Type B pancreatic cell (in vitro differentiated cells): ENCODE measurements at places on chromosomes 4 and X. TPM values are rescaled to one million over a fixed set of nuclear protein-coding genes. Genes with fewer than 3 reads are reported as not detected.

DNA sequence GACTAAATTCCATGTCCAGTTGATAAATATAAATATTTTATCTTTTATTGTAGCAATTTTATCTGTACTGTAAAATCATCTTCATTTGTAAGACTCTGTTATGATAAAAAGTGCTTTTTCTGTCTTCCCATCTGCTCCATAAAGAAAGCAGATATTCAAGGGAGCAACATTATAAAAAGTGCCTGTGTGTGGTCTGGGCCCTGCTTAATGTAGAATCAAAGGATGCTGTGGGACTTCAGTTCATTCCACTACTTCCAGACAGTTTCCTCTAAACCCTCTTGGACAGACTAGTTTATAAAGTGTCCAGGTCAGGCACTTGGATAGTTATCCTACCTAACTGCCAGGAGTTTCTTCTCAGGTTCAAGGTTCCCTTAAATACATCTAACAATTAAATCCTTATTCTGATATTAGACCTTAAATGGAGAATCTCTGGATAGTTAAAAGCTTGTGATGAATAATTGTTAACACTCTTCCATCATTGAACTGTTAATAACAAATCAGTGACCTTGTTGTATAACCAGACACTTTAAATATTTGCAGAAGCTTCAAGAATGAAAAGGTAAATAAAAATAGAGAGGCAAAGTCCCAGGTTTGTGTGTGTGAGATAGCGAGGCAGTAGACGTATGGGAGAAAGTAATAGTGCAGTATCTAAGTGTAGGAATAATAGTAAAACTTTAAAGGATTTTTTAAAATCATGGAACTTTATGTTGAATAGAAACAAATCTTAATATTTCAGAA is 237.5 kb upstream of the CTSO start:
- no peaks in the 10 kb centered on the region for H3K36me3 ChIP-seq
- peaks cover 26% of the 10 kb centered on the region for H3K4me1 ChIP-seq
- no peaks in the 10 kb centered on the region for H3K27me3 ChIP-seq
- no peak for DNase-seq
- no peak overlapping the region for H3K27ac ChIP-seq

Gene NUDT6
- 5.1 and 10.8 TPM in 2 replicates for total RNA-seq

DNA sequence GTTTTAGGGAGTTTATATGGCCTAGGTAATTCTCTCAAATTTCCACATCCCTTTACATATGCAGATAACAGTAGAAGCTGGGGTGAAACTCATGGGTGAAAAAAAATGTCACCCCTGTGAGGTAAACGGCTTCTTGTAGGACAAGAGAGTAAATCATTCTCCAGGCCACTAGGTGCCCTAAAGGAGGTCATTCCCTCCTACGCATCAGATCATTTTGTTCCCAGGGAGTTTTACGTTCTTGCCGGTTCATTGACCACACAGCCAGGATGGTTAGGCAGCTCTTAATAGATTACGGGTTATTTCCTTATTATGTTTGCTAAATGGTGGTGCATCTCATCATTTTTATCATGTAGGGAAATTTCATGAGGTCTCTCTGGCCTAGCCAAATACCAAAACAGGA is 225.8 kb upstream of the NOCT start:
- no peaks in the 10 kb centered on the region for H3K4me1 ChIP-seq
- no peak overlapping the region for H3K4me3 ChIP-seq
- H3K36me3 ChIP-seq = no peaks in the 10 kb centered on the region
- no peak overlapping the region for H3K27ac ChIP-seq

- no peaks in the 10 kb centered on the region for H3K36me3 ChIP-seq
- no peak for DNase-seq
- H3K27ac ChIP-seq = no peak overlapping the region
- H3K4me1 ChIP-seq = peaks cover under 1% of the 10 kb centered on the region
- no peak overlapping the region for H3K4me3 ChIP-seq
Measured at GRCh38 chrX:7946960-7947359, 19.7 kb upstream of the PNPLA4 start.

DNA sequence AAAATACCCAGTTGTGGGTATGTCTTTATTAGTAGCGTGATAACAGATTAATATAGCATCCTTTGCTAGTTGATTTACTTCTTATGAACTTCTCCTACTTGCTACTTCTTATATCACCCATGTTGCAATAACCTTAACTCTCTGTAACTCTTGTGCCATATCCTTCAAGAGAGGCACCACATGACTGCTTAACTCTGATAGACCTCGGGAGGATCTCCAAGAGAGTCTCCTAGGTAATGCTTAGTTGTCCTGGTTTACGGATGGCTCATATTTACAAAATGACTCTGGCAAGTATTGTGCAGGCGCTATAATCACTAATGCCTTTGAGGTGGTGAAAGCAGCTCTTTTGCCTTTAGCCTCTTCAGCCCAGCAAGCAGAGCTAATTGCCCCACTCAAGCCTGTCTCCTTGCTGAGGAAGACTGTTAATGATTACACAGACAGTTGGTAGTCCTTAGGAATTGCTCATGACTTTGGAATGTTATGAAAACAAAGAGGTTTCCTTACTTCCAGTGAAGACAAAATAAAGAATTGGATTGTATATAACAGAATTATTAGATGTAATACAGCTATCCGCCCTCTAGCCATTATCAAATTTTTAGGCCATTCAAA is 1305.8 kb downstream of the PCDH7 start:
- H3K4me1 ChIP-seq = peaks cover 38% of the 10 kb centered on the region
- no peaks in the 10 kb centered on the region for H3K27me3 ChIP-seq
- H3K27ac ChIP-seq = peak overlapping the region; percentile 5
- peaks cover 3% of the 10 kb centered on the region for H3K36me3 ChIP-seq
- no peak overlapping the region for H3K4me3 ChIP-seq
- no peak for DNase-seq

DNA sequence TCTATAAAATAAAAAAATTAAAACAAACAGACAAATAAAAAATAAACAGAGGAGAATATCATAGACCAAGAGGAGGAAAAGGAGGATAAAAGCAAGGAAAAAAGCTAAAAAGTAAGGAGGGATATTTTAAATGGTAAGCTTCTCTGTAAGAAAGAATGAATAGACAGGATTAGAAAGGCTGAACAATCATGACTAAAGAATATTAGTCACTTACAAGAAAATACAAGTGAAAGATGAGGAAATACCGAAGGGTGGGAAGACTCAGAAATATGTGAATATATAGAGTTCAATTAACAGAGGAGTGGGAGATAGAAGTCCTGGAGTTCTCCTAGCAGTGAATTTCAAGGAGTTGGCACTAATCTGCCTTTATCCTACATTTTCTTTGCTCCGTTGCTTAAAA is 162.6 kb downstream of the RTL3 start:
- no peaks in the 10 kb centered on the region for H3K4me1 ChIP-seq
- no peak overlapping the region for H3K27ac ChIP-seq
- DNase-seq = no peak
- no peak overlapping the region for H3K4me3 ChIP-seq
- H3K27me3 ChIP-seq = no peaks in the 10 kb centered on the region

GRCh38 chrX:129690435-129690834 is 35.7 kb upstream of the APLN start:
- no peak overlapping the region for H3K4me3 ChIP-seq
- peaks cover 4% of the 10 kb centered on the region for H3K4me1 ChIP-seq
- no peak overlapping the region for H3K27ac ChIP-seq
- peak; percentile 22 for DNase-seq
- no peaks in the 10 kb centered on the region for H3K36me3 ChIP-seq

DNA sequence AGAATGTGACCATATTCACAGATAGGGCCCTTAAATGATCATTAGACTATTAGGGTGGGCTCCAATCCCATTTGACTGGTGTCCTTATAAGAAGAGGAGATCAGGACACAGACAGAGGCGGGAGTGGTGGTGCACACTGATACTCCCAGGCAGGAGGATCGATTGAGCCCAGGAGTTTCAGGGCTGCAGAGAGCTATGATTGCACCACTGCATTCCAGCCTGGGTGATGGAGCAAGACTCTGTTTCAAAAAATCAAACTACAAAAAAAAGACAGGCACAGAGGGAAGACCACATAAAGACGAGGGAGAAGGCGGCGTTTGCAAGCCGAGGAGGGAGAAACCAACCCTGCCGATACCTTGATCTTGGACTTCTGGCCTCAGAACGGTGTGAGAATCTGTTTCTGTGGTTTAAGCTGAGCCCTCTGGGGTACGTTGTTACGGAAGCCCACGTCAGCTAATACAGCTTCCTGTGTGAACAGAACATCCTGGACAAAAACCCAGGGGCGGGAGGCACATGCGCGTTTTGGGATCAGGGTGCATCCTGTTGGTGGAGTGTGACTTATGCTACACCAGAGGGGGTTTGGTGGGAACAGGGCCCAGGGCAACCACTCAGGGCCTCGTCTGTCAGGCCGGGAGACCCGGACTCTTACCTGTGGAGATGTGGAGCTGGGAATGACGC is 211.8 kb upstream of the PSAPL1 start:
- H3K4me3 ChIP-seq = no peak overlapping the region
- no peak overlapping the region for H3K27ac ChIP-seq
- no peaks in the 10 kb centered on the region for H3K36me3 ChIP-seq

DNA sequence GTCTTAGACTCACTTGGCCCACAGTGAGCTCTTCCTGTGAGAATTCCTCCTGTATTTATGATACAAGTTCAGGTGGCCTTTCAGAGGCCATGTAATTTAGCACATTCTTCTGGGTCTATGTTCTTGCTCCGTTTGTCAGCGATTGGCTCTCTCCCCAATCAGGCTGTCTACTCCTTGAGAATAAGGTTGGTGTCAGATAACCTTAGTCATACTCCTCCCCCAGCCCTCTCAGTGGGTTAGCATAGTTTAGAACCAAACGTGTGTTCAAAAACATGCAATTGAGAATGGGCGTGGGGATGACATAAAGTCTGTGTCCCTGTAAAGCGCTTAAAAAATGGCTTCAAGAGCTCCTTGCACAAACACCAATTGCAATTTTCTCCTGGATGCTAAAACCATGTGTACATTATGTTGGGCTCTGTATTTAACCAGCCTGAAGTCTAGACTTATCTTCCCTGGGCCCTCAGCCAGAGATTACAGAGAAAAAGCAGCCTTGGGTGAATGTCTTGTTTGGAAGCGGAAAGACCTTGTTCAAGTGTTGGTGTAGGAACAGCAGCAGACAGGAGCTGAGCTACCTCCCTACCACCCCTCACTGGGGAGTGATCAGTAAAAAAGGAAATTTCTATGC is 9.9 kb upstream of the CT47C1 start:
- no peaks in the 10 kb centered on the region for H3K27me3 ChIP-seq
- H3K4me3 ChIP-seq = no peak overlapping the region
- no peak overlapping the region for H3K27ac ChIP-seq
- H3K4me1 ChIP-seq = peaks cover 5% of the 10 kb centered on the region
- H3K36me3 ChIP-seq = no peaks in the 10 kb centered on the region
- DNase-seq = no peak

Gene IRF2
- 19.7 and 23.6 TPM in 2 replicates for total RNA-seq

DNA sequence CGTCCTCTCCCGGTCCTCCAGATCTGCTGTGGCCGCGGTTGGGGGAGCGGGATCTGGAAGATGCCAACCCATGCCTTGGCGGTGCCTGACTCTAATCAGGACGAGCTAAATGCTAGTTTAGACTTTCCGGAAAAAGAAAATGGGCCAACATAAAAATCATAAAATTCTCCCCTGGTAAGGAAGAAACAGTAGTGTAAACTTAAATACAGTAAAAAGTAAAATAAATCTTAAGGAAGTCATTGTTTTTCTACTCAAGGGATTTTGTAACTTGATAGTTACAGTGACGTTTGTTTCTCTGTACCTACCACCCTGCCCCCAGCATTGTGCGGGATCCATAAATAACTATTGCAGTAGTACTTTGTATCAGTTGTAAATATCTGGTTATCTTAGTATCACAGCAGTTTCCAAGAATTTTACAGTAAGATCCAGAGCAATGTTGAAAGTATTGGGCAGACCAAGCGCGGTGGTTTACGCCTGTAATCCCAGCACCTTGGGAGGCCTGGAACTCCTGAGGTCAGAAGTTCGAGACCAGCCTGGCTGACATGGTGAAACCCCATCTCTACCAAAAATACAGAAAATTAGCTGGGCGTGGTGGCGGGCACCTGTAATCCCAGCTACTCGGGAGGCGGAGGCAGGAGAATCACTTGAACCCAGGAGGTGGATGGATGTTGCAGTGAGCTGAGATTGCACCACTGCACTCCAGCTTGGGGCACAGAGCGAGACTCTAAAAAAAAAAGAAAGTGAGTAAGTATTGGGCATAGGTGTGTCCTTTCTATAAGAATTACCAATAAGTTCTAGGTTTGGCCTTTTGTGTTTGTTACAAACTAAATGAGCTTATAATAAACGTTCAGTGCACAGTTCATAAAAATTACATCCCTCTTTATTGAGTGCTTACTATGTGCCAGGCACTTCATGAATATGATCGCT is 1.0 kb upstream of the PLA2G12A start:
- H3K27me3 ChIP-seq = no peaks in the 10 kb centered on the region
- H3K4me3 ChIP-seq = peak overlapping the region; percentile 90
- peaks cover 17% of the 10 kb centered on the region for H3K4me1 ChIP-seq
- H3K27ac ChIP-seq = peak overlapping the region; percentile 86

- no peak overlapping the region for H3K4me3 ChIP-seq
- no peak for DNase-seq
- H3K4me1 ChIP-seq = peaks cover 9% of the 10 kb centered on the region
- peaks cover 15% of the 10 kb centered on the region for H3K27me3 ChIP-seq
- no peak overlapping the region for H3K27ac ChIP-seq
Measured at GRCh38 chr4:7403001-7403400, 31.7 kb downstream of the PSAPL1 start.

GRCh38 chr4:22668702-22669101 is 24.0 kb upstream of the GBA3 start:
- H3K27me3 ChIP-seq = peaks cover 3% of the 10 kb centered on the region
- H3K36me3 ChIP-seq = no peaks in the 10 kb centered on the region
- H3K27ac ChIP-seq = no peak overlapping the region

- no peaks in the 10 kb centered on the region for H3K27me3 ChIP-seq
- DNase-seq = no peak
- no peak overlapping the region for H3K4me3 ChIP-seq
- no peak overlapping the region for H3K27ac ChIP-seq
Measured at GRCh38 chr4:37001688-37002436, 242.7 kb upstream of the NWD2 start.

Gene UBA1
- 314 and 384 TPM in 2 replicates for total RNA-seq

Gene PCDH11X
- total RNA-seq = 6.9 and 11.2 TPM in 2 replicates

DNA sequence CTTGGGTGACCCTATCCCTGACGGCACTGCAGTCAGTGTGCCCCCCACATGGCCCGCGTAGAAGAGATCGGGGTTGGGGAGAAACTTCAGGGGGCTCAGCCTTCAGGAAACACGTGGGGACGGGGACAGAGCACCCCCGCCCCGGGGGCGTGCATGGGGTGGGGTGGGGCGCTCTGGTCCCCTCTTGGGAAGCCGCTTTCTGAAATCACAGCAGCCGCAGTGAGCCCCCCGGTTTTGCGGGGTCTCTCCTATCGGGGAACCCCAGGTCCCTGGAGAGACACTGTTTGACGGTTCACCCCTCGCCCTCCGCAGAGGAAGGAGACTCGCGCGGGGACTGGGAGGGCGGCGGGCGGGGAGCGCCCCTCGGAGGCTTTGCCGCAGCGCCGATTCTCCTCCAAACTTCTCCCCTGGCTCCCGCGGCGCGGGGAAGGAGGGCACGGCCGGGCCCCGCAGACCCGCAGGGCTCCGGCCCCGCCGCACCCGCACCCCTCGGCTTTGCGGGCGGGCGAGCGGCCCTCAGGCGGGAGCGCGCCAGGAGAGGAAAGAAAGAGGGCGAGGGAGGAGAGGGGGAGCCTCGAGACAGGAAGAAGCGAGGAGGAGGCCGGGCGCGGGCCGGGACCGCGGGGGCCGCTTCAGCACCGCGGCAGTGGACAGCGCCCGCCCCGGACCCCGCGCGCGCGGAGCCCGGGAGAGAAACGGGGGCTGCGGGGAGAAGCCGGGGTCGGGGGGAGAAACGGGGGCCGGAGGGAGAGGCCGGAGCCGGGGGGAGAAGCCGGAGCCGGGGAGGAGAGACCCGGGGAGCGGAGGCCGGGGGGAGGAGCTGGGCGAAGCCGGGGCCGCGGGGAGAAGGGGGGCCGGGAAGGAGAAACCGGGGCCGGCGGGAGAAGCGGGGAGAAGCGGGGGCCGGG is 612 bp downstream of the CPLX1 start:
- no peak overlapping the region for H3K4me3 ChIP-seq
- DNase-seq = no peak
- no peak overlapping the region for H3K27ac ChIP-seq
- no peaks in the 10 kb centered on the region for H3K36me3 ChIP-seq
- no peaks in the 10 kb centered on the region for H3K4me1 ChIP-seq
- H3K27me3 ChIP-seq = peaks cover 59% of the 10 kb centered on the region
